ENCODE measurements at places on chromosomes 5 and 9. TPM values are rescaled to one million over a fixed set of nuclear protein-coding genes. Genes with fewer than 3 reads are reported as not detected.
A peak's percentile ranks its signal among the peaks of the same experiment; 100 is the strongest.

DNA sequence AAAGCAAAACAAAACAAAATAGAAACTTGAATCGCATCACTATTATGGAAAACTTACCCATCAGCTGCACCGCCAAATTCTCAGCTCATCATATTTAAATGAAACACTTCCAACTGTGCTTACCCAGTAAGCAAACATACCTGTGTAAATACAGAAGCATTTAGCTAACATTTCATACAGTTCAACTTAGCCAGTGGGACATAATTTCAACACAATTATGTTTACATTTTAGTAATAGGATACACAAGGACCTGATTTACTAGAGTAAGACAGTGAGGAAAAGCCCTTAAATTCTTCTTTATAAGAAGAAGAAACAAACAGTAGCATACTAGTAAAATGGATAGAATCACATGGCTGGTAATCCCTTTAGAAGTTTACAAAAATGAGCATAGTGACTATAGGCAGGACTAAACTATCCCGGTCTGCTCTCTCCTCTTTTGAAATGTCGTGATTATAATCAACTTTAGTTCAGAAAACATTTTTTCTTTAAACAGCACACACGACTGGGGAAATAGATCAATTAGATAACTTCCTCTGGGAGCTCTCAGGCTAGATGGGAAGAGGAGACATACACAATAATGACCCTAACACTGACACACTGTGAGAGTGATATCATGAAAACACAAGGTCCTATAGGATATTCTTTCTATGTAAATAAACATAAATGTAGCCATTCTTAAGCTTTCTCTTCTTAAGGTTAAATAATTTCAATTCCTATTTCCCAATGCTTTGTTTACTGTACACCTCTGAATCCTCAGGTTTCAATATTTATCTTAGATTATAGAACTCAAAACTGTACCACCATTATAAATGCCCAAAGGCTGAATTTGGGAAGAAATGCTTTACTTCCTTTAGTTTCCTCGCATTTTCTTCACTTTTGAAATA, 15.9 kb upstream of the CDC20B start:
- no peak for DNase-seq

DNA sequence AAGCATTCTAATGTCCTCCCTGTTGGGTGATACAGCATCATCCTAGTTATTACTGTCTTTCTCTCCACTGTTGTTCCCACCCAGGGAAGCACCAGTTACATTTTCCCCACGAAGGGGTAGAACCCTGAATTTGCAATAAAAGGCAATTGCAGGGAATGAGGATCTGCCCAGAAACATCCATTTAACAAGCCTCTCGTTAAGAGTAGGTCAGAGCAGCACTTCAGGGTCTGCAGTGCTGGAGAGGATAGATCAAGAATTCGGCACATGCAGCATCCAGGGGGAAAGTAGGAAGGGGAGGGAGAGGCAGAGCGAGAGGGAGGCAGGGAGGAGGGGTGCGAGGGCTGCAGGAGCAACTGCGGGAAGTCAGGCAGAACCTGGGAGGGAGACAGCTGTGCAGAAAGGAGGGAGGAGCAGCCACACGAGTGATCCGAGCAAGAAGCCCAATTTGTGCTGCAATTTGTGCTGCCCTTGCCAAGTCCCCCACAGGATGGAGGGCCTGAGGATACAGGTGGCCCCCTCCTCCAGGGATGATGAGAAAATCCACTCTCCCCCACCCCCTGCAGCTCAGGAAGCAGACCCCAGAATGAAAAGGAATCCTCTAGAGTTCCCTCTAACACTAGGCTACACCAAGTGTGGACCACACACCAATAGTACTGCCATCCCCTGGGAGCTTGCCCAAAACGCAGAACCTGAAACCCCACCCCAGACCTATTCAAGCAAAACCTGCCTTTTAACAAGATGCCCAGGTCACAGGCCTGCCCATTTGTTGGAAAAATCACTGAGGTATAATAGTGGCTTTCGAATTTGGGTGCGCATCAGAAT, 62.2 kb downstream of the EPB41L4B start:
- no peak for DNase-seq

GRCh38 chr5:56685503-56686217, 129.7 kb upstream of the MAP3K1 start:
- DNase-seq, result no peak

- DNase-seq, result no peak
These were observed 2.0 kb downstream of the TMEM268 start for GRCh38 chr9:114613087-114613486.

- DNase-seq, result peak; percentile 69
These were observed 9.6 kb downstream of the PCYOX1L start for GRCh38 chr5:149367249-149367971.

DNA sequence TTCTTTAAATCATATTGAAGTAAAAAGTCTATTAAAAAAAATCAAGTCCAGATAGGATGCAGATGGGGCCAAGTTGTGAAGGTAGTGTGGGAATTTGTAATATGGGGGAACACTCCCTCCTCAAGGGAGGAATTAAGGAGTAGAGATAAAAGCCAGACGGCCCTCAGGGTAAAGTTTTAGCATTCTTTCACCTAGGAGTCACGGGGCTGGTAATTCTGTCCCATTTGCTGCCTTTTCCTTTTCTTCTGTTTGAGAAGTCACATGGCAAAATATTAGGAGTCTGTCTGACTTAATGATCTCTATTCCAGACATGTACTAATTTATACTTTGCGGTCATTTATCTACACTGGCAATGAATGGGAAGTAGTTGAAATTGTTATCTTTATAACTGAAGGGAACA, 61.9 kb downstream of the SNX24 start:
- peak; percentile 79 for DNase-seq

IL5 gene
- total RNA-seq, result not detected

MLANA gene
- not detected for total RNA-seq

GRCh38 chr5:14299666-14300065, 156.5 kb downstream of the TRIO start:
- DNase-seq, result no peak

GRCh38 chr5:37501152-37501551, 122.0 kb downstream of the WDR70 start:
- peak; percentile 48 for DNase-seq

GRCh38 chr9:85118990-85119755, 449.6 kb downstream of the NTRK2 start:
- DNase-seq, result no peak
